Cardiac fibroblast (primary cell): ENCODE measurements at places on chromosomes 3 and 15.

- no peak for DNase-seq
Measured at GRCh38 chr3:96994988-96995387, 180.6 kb downstream of the EPHA6 start.

- DNase-seq = peak; percentile 53
Measured at GRCh38 chr3:69510481-69511030, 124.7 kb upstream of the FRMD4B start.

DNA sequence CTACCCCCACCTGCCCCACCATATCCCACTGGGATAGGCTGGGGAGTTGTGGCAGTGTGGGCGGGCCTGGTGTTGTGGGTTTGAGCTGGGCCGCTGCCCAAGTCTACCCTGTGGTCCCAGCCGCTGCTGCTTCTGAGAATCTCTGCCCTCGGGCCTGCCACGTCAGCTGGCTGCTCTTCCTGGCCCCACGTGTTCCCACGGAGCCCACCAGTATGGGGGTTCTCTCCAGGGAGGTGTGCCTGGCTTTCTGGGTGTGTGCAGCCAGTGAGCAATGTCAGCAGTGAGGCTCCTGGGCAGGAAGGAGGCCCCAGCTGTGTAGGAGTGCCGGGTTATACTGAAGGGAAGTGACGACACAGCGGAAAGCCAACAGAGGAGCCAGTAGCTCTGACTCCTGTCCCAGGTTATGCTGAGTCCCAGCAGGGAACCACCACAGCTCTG, 10.5 kb downstream of the GNAI2 start:
- peak; percentile 87 for DNase-seq

DNA sequence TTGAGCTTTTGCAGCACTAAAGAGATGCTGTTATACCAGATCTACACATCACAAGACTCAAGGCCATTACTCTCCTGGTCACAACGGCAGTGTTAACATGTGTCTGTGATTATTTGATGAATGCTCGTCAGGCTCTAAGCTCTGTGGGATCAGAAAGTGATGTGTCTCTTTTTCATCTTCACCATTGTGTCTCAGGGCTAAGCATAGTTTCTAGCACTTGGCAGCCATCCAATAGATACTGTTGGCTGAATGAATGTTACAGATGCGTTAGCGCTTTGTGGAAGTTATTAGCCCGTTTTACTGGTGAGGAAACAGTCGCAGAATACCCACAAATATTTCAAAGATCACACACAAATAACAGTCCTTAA, 1.2 kb upstream of the FAM81A start:
- DNase-seq = peak; percentile 12

DNA sequence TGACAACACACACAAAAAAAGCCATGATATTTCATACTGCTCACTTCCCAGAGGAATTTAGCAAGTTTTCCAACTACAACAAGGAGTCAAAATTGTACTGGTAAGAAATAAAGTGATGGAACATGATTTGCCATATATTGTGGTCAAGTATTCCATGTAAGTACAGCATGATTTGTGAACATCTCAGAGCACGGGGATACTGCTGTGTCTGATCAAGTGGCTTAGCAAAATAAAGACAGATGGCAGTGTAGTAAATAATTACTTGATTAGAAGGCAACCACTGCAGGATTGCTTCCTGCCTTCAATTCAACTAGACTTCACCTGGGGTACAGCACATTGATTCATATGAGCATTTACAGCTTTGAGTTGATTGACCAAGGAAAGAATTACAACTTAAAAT, 51.6 kb upstream of the DUT start:
- no peak for DNase-seq

- peak; percentile 66 for DNase-seq
Measured at GRCh38 chr3:131543714-131544113, 40.9 kb upstream of the MRPL3 start.

DNA sequence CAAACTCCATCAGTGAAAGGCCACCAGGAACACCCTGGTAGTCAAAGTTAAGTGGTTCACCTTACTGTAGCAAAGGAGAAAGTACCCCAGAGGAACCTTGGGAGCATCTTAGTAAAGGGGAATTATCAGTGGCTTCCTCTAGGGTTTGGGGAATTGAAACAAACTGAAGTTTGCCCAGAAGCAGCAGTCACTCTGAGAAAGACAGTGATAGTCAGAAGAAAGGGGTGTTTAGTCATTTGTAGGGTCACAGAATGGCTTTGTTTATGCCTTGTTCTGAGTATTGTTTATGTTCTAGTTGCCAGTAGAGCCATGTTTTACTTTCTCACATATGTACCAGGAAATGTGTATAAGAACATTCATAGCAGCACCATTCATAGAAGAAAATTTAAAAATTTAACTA, 93.8 kb downstream of the FHIT start:
- DNase-seq = no peak

- DNase-seq = peak; percentile 80
Measured at GRCh38 chr15:45378149-45378912, at the start of gene GATM. Gene GATM, minus strand, starts transcription at chr15:45378544. Its CDS starts 91 bp downstream, at chr15:45378453.
